CD4-positive, alpha-beta T cell treated with Interleukin-4 for 1 hour (primary cell): ENCODE measurements at places on chromosomes 13 and 19.

DNA sequence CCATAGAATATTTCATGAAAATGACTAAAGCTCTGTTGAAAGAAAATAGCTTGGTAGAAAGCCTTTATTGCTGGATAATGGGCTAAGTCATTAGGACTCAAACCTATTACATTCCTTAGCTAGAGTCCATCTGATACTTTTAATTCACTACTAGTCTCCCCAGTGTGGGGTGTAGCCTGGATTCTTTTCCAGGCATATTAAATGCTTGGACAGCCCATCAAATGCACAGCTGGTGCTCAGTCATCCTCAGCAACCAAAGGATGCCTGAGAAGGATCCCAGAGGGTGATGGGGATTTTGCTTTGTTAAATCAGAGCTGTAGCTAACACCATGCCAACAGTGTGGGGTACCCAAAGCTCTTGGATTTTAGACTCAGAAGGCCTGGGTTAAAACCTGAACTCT is 153.5 kb downstream of the DLEU7 start:
- DNase-seq, result no peak

DNA sequence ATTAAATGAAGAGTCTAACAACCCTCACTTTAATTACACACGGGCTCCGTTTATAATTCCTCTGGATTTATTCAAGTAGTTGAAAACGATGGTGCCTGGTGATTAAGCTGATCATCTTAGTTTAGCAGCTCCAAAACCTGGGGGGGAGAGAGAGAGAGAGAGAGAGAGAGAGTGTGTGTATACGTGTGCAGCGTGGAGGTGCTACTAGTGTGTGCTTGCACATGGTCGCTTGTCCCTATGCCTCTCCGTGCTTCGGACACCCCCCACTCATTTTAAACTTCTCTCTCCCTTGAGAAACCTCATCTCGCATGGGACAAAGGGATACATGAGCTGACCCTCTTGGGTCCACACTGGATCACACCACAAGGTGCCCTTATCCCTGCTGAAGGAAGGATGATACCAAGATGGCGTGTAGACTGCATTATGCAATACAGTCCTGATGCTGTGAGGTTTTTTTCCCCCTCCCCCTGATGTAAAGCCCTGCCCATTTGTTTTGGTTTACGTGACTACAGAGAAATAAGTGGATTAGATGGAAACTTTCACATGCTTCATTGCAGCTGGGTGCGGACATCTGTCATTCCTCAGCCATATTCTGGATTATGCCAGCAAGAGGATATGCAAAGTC is 320.8 kb downstream of the ZNF536 start:
- DNase-seq, result no peak

GRCh38 chr13:72341904-72342303 is 385.5 kb downstream of the MZT1 start:
- no peak for DNase-seq

DNA sequence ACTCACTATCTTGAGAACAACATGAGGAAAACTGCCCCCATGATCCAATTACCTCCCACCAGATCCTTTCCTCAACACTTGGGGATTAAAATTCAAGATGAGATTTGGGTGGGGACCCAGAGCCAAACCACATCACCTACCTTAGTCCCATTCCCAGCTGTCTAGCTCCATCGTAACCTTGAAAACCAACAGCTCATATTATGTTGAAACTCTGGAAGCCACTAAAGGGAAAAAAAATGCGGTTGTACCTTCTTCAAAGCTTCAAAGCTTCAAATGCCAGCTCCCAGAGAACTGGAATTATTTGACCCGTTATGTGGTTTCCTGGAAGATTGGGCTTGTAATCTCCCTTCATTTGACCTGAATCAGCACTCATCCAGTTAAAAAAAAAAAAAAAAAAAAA is 223.1 kb upstream of the GPC6 start:
- no peak for DNase-seq

- no peak for DNase-seq
Observed at GRCh38 chr13:110237875-110238817, 68.8 kb downstream of the COL4A1 start.

- no peak for DNase-seq
Observed at GRCh38 chr13:83219832-83220231, 662.4 kb downstream of the SLITRK1 start.

- no peak for DNase-seq
Observed at GRCh38 chr19:30719189-30719998, 347.2 kb downstream of the ZNF536 start.

- DNase-seq, result no peak
Observed at GRCh38 chr13:27264181-27264580, 6.4 kb upstream of the RASL11A start.

GRCh38 chr13:98348466-98349200 is 171.6 kb upstream of the RNF113B start:
- DNase-seq, result no peak

DNA sequence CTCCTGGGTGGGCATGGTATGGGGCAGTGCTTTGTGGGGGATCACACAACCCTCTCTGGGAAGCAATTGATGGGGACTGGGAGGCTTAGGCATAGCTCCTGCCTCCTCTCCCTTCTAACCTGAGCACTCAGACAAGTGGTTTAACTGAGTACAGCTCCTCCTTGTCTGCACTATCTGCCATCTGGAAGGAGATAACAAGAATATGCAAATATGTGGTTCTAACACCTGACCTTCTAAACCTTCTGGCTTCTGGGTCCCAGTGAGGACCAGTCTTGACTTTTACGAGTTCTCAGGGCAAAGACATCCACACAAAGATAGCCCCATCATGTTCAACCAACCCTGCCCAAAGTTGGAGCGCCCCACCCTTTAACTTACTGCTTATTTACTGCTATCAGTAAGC is 381.0 kb upstream of the TSHZ3 start:
- DNase-seq, result no peak

DNA sequence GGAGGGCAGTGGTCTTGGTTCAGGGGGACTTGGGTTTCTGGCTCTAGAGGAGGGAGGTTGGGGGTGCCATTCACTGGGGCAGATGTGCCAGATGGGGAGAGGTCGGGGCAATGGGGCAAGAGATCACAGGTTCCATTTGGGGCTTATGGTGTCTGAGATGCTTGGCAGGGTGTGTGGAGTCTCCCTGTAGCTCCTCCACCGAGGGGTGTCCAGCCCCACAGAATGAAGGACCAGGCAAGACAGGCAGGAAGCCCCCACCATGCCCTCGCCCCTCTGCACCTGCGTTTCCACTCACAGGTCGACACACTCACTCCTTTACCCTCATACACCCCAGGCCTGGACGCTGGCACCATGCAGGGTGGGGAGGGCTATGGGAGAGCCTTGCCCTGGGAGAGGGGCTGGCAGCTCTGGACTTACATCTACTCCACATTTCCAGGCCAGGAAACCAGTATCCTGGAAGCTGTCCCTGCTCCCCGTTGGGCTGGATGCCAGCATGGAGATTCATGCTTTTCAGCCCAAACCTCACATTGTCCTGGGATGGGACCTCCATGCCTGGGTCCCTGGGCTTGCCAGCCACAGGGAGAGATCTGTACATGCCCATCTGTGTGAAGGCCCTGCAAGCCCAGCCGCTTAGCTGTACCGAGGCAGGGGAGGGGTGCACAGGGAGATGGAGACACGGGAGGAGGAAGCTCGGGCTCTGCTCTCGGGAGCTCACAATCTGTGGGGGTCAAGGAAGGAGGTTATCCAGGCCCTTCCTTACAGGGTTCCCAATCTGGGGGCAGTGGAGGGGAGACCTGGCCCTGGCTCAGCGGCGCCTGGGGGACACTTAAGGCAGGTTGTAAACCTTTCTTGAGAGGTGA is 77.1 kb downstream of the CHST8 start:
- no peak for DNase-seq

GRCh38 chr13:99354371-99354951 is 47.3 kb upstream of the GPR183 start:
- DNase-seq, result peak; percentile 60

- no peak for DNase-seq
Observed at GRCh38 chr19:10124429-10124828, 4.7 kb upstream of the EIF3G start.

GRCh38 chr19:54470991-54471782 is 1.9 kb downstream of the CDC42EP5 start:
- no peak for DNase-seq

GRCh38 chr13:102555914-102556553 is 40.8 kb upstream of the TPP2 start:
- DNase-seq, result peak; percentile 46

- no peak for DNase-seq
Observed at GRCh38 chr13:113468472-113469201, 15.3 kb upstream of the ADPRHL1 start.

DNA sequence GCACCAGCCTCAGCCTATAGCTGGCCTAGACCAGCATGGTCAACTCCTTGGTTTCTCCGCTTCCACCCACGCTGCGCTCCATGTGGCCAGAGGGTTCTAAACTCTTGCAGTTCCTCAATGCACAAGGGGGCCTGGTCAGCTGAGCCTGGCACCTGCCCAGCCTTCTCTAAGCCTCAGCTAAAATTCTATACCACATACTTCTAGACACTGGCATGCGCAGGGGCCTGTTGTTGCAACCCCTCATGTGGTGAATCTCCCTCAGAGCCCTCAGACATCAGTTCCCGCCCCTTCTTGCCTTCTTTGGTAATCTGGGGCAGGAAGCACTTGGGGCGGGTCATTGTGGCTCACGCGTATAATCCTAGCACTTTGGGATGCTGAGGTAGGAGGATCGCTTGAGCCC is 19.7 kb upstream of the LDLR start:
- DNase-seq, result no peak

DNA sequence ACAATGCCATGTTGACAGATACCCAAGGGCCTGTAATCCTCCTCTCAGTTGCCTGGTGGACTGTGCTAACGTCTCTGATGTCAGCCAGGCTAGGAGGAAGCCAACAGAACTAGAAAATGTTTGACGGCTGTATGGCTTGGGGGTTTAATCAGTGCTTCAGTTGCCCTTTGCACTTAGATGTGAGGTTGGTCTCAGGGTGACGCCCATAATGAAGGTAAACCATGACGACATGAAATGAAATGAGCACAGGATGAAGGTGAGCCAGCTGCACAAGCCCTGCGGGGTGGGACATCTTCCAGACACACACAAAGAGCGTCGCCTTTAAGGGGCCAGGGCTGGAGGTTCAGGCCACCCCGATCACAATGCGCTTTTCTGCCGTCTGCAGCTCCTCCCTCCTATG is 127.2 kb downstream of the CRYL1 start:
- DNase-seq, result no peak

GRCh38 chr13:31444266-31444856 is 244.6 kb downstream of the B3GLCT start:
- no peak for DNase-seq

GRCh38 chr13:46487748-46488147 is 65.2 kb upstream of the LRCH1 start:
- no peak for DNase-seq

GRCh38 chr13:52159159-52159982 is at the start of gene NEK3:
NEK3 (minus strand) TSS chr13:52159597; CDS start chr13:52156191, 3,406 bp downstream.
- DNase-seq, result peak; percentile 48

DNA sequence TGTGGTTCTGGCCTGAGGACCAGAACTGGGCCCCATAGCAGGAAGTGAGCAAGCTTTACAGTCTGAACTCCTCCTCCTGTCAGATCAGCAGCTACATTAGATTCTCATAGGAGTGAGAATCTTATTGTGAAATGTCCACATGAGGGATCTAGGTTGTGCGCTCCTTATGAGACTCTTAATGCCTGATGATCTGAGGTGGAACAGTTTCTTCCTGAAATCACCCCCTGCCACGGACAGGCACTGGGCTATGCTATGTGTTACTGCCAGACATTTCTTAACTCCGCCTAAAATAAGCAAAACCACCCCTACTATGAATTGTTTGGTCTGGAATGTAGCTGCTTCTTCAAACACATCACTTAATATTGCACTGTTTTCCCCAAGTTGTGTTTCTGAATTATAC is 4.6 kb downstream of the FBXL3 start:
- DNase-seq, result no peak

DNA sequence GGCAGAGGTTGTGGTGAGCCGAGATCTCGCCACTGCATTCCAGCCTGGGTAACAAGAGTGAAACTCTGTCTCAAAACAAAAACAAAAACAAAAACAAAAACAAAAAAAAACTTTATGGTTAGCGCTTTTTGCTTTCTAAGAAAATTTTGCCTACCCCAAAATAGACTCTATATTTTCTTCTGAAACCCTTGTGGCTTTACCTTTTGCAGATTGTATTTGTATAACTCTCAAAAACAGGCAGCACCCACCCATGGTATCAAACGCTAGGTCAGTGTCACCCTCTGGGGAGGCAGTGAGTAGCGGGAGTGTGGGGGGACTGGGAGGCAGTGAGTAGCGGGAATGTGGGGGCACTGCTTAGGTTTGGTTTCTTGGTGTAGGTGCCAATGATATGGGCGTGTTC is 7.5 kb upstream of the SLC39A3 start:
- DNase-seq, result no peak

DNA sequence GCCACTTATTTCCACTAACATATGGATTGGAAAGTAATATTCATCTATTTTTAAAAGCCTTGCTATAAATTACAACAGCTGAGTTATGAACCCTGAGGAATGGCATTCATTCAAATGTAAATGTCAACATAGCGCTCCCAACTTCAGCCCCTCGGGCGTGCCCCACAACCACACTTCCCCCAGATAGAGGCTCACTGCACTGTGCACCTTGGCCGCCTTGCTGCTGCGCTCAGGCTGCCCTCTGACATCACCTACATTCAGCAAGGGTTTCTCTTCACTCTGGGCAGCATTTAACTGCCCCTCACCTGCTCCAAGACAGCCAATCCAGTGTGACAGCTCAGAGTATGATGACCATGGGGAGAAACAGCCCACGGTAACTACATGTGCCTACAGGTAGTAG is 35.1 kb downstream of the SIAH3 start:
- no peak for DNase-seq

DNA sequence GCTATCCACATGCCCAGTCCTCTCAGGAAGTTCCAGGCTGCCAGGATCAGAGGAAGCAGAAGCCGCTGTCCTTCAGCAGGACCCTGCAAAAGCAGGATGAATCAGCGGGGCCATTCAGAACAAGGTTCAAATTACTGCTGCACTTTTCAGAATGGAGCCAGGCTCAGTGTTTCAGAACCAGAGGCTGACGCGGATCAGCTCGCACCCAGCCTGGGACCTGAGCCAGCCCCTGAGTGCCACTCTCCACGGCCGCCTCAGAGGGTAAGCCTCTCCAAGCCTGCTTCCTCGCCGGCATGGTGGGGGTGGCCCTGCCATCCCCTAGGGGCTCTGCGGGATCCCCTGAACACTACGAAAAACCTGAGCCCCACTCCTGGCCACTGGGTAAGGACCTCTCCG is 24.7 kb downstream of the RASA3 start:
- no peak for DNase-seq

- no peak for DNase-seq
Observed at GRCh38 chr13:94822356-94822755, 110.0 kb upstream of the SOX21 start.

GRCh38 chr19:45514376-45515051 is 7.2 kb downstream of the VASP start:
- no peak for DNase-seq

GRCh38 chr13:111338841-111339240 is 18.4 kb downstream of the TEX29 start:
- DNase-seq, result no peak
